ENCODE measurements at places on chromosomes 12 and 14. TPM values are rescaled to one million over a fixed set of nuclear protein-coding genes. Genes with fewer than 3 reads are reported as not detected.

DNA sequence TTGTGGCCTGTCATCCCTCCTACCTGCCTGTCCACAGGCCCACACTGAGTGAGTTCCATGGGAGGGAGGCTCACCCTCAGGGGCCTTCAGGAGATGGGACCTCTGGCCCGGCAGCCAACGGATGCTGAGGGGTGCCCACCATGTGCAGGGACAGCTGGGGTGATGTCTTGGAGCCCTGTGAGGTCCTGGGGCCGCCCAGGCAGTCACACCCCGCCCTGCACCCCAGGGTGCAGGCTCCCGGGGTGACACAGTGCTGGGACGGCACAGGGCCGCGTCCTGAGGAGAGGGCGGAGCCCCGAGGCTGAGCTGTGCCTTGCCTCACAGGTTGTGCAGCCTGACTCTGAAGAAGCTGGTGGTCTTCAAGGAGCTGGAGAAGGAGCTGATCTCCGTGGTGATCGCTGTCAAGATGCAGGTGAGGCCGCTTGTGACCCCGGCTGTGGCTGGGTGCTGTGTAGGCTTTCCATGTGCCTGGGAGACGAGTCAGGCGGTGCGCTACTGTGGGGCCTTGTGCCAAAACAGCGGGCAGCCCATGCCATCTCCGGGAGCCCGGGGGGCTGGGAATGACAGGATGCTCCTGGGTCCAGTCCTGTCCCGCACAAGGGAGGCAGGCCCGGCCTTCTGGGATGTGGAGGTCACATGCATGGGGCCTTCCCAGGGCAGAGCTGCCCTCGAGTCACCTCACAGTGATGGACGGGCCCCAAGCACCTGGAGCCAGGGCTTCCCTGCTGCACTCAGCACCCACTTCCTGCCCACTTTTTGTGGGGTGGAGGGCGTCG lies 33.8 kb downstream of the PACS2 start:
- no peak for DNase-seq

- DNase-seq, result no peak
Measured at GRCh38 chr14:49905989-49906388, 13.1 kb downstream of the ARF6 start.

- DNase-seq, result no peak
Measured at GRCh38 chr14:49250517-49250916, 335.7 kb downstream of the RPS29 start.

Gene AQP5
- polyA plus RNA-seq, result not detected

Gene PTGER2
- 56.9 TPM for polyA plus RNA-seq

DNA sequence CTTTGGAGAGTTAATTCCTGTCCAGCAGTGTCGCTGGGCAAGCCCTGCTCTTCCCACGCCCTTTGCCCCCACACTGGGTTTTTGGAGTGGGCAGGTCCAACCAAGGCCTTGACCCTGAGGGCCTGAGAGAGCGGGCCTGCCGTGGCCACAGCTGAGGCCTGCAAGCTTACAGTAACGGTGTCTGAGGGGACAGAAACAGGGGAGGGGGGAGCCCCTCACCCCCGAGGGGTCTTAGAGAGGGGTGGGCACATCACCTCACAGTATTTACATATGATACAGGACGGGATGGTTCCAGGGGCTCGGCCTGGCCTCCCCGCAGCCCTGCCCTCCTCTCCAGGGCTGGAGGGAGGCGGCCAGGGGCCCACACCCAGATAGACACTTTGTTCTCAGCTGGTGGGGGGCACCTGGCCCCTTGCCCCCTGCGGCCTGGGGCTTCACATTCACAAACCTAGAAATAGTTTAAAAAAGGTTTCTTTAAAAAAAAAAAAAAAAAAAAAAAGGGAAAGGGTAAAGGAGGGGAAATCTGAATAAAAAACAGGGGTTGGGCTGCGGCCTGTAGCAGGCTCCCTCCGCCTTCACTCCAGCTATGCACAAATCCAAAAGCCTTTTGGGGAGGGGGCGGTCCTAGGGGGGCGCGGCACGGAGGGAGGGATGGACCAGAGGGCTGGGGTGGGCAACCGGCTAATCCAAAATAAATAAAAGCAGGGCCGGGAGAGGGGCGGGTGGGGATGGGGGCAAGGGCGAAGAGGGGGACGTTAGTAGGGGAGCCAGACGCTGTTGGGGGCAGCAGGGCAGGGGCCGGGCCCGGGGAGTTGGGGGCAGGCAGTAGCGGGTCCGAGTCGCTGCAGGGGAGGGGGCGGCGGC lies 14.8 kb upstream of the PLA2G1B start:
- no peak for DNase-seq

- no peak for DNase-seq
Measured at GRCh38 chr12:20567413-20567812, 127.7 kb upstream of the SLCO1C1 start.

Gene P2RX2
- not detected for polyA plus RNA-seq

Gene CFAP54
- polyA plus RNA-seq, result 1.2 TPM

DNA sequence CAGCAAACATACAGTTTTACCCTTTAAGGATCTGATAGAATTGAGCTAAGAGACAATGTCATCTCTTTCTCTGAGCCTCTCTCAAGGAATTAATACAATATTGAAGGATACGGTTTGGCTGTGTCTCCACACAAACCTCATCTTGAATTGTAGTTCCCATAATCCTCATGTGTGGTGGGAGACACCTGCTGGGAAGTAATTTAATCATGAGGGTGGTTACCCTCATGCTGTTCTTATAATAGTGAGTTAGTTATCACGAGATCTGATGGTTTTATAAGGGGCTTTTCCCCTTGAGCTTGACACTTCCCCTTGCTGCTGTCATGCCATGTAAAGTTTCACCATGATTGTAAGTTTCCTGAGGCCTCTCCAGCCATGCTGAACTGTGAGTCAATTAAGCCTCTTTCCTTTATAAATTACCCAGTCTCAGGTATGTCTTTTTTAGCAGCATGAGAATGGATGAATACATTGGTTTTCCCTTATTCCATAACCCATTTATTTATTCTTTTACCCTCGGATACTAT lies 47.6 kb downstream of the TMEM30B start:
- no peak for DNase-seq

Gene SERPINA9
- 0.07 TPM for polyA plus RNA-seq

All from AG04450 (cell line).